ENCODE measurements at places on chromosomes 12 and 14.

DNA sequence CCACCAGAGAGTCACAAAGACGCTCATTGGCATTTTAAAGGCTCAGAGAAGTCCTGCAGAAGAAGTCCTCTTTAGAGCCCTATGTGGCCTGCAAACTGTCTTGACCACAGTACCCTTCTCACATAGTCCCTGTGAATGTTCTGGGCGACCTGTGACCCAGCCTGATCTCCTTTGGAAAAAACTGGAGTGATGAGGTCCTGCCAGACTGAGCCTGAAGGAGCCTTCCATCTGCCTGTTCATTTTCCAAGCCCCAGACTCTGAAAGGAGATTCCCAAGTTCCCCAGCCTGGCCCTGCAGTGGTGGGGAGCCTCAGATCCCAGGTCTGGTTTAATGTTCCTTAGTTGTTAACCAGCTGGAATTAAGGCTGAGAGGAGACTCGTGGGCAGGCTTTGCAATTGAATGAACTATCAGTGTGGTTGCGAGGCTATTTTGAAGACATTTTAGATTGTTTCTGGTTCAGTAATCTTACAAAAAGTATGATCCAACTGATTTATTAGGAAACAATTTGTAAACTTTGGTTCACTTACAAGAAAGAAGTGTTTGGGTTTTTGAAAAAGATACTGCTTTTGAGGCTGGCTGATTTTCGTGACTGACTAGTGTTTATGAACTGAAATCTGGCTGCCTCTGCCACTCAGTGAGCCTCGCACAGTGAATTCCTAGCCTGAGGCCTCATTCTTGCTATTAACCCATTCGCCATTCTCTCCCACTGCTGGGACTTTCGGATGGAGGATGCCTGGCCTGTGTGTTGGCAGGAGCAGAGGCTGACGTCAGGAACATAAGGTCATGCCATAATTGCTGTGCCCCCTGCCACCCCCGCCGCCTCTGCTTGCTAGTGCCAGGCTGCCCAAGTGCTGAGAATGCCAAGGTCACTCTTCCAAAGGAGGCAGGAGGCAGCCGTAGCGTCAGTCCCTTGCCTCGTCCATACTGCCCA is 249.0 kb downstream of the CACNA1C start:
- DNase-seq: no peak

DNA sequence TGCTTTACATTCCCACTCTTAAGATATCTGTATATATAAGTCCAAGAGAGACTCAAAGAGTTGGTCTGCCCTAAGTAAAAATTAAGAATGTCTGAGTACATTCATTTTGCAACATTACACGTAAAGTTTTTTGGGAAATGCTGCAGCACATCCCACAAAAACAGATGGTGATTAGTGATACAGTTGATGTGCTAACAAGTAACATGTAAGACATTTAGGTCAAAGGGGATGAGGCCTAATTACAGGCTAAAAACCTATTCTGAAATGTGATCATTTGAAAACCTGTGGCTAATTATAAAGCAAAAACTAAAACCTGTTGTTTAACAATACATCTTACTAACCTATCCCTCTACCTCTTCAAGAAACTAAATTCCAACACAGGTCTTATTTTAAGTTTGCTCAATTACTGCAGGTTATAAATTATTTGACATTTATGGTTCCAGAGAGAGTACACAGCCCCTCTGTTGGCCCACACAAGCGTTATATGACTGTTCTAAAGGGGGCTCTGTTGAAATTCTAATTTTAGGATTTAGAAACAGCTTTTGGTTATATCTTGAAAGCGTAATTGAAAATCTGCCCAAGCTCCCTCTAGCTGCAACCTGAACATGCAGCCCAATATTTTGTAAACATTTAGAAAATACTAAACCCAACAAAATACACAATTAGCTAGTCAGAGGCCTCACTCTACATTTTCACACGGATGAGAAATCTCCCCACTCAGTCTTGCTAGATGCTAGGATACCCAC is 42.9 kb downstream of the BRAP start:
- no peak for DNase-seq

GRCh38 chr14:30445011-30445793 is 113.8 kb upstream of the G2E3 start:
- no peak for DNase-seq

DNA sequence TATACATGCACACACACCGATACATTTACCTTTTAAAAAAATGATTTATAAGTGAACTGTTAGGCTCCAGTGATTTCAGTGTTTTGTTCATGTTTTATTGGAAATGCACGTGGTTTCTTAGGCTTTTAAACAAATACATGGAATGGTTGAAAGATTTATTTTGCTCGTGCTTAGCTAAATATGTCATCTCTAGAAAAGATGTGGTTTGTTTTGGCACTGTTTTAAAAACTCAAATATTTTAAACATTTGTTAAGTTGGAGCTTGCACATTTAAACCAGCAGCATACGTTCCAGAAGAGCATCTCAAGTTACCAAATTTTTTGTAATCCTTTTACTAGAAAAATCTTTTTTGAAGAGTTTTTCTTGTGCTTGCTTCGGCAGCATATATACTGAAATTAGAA is 44.5 kb downstream of the FOXA1 start:
- no peak for DNase-seq

DNA sequence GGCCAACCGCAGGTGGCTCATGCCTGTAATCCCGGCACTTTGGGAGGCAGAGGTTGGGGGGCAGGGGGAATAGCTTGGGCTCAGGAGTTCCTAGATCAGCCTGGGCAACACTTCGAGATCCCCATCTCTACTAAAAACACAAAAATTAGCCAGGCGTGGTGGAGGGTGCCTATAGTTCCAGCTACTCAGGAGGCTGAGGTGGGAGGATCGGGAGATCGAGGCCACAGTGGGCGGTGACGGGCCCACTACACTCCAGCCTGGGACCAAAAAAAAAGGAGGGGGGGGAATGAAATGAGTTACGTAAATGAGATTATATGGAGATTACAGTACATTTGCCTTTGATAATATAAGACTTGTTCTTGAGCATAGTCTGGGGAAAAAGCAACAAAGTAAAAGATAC is 1.1 kb downstream of the RPAP3 start:
- DNase-seq: no peak

DNA sequence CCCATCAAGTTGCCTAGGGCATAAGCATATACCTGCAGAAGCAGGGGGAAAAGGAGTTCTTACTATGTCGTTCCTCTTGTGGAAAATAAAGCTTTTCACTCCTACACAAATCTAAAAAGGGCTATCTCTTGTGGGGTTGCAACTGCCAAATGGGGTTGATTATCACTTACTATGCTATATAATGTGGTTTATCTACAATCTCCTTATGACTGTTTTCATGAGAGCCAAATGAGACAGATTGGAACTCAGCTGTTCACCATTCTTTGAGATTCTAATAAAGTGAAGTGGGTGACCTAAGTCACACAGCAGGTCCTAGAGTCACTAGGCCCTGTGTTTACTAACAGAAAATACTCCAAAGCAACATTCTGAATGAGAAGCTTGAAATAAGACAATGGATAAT is 47.7 kb downstream of the CIT start:
- DNase-seq: no peak

- no peak for DNase-seq
These were observed 16.5 kb downstream of the VASH1 start for GRCh38 chr14:76777721-76778120.

- no peak for DNase-seq
These were observed 63.4 kb downstream of the DACT1 start for GRCh38 chr14:58701156-58701555.

DNA sequence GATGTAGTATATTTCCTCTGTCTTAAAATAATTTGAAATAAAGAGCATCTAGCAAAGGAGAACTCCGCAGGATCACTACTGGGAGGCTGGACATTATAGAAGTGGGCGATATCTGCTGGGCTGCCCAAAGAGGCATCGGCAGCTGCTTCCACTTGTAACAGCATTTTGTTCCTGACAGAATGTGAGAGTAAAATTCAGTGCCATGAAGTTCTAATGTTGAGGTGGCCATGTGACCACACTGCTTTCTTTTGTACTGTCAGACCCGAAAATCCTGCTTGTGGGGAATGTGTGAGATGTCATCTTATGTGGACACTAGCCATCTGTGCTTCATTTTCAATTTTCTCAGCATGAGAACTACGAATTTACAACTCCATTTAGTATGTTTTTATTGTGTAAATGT is 151.9 kb downstream of the ACSS3 start:
- DNase-seq: no peak

GRCh38 chr14:63472986-63473788 is 70.0 kb downstream of the PPP2R5E start:
- DNase-seq: no peak

- DNase-seq: no peak
These were observed 14.2 kb downstream of the ATXN2 start for GRCh38 chr12:111584959-111585358.

GRCh38 chr14:78162202-78162601 is 8.0 kb upstream of the NRXN3 start:
- no peak for DNase-seq
